ENCODE measurements at places on chromosomes 16 and 17. TPM values are rescaled to one million over a fixed set of nuclear protein-coding genes. Genes with fewer than 3 reads are reported as not detected.

- H3K4me1 ChIP-seq: peaks cover 19% of the 10 kb centered on the region
- H3K36me3 ChIP-seq: no peaks in the 10 kb centered on the region
Observed at GRCh38 chr16:19884611-19885450, at the start of gene GPRC5B. Gene GPRC5B, minus strand, starts transcription at chr16:19884848. Its CDS starts 12,003 bp downstream, at chr16:19872845.

- no peaks in the 10 kb centered on the region for H3K27me3 ChIP-seq
- H3K27ac ChIP-seq: no peak overlapping the region
- no peak overlapping the region for H3K4me3 ChIP-seq
- no peaks in the 10 kb centered on the region for H3K36me3 ChIP-seq
Observed at GRCh38 chr17:34485999-34486398, 93.4 kb upstream of the TMEM132E start.

DNA sequence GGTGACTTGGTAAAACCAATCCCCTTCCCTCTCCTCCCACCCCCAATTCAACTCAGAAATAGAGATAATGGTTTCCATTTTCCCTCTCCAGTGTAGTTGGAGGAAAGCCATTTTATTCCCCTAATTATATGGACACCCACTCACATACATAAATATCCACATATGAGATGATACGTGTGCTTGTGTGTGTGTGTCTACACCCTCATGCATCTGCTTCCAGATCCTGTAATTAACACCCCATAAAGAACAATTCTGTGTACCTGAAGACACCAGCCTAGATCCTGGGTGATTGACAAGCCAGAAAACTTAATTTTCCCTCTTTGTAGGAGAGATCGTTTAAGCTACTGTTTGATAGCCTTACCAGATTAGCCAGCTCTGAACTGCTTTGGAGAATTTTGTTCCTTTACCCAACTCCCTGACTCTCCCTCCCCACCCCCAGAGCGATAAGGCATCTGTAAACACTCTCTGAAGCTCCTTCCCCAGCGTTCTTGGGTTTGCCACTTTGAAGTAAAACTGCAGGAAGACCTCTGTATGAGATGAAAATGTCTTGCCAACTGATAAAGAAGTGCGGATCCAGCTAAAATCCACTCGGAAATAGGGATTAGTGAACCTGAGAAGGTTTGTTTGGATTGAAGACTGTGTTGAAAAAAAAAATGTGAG lies 175.7 kb downstream of the RGS9 start:
- H3K4me3 ChIP-seq: no peak overlapping the region
- H3K4me1 ChIP-seq: no peaks in the 10 kb centered on the region
- H3K27ac ChIP-seq: no peak overlapping the region
- DNase-seq: no peak
- H3K27me3 ChIP-seq: peaks cover 53% of the 10 kb centered on the region

- H3K27ac ChIP-seq: no peak overlapping the region
- no peak overlapping the region for H3K4me3 ChIP-seq
- H3K36me3 ChIP-seq: no peaks in the 10 kb centered on the region
- H3K4me1 ChIP-seq: no peaks in the 10 kb centered on the region
- DNase-seq: no peak
Observed at GRCh38 chr17:63514974-63515373, 8.2 kb upstream of the KCNH6 start.

Gene CDH11
- 587 TPM for total RNA-seq

GRCh38 chr16:22352723-22353122 lies 21.7 kb downstream of the CDR2 start:
- H3K36me3 ChIP-seq: peaks cover 24% of the 10 kb centered on the region
- H3K27ac ChIP-seq: no peak overlapping the region
- H3K4me1 ChIP-seq: peaks cover 27% of the 10 kb centered on the region
- no peaks in the 10 kb centered on the region for H3K27me3 ChIP-seq
- H3K4me3 ChIP-seq: no peak overlapping the region

Measured in osteocyte (in vitro differentiated cells).